ENCODE measurements at places on chromosomes 5 and 9.

DNA sequence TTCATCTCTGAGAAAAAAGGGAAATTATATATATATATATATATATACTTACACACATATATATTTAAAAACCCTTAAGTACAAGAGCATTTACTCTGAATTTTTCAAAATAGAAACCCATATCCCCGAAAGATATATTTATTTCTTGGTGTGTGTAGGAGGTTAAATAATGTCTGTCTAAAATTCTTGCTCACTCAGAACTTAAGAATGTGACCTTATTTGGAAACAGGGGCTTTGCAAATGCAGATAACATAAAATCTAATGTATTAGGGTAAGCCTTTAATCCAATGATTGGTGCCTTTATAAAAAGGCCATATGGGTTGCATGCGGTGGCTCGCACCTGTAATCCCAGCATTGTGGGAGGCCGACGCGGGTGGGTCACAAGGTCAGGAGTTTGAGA, 517.3 kb upstream of the TLE4 start:
- DNase-seq, result no peak

DNA sequence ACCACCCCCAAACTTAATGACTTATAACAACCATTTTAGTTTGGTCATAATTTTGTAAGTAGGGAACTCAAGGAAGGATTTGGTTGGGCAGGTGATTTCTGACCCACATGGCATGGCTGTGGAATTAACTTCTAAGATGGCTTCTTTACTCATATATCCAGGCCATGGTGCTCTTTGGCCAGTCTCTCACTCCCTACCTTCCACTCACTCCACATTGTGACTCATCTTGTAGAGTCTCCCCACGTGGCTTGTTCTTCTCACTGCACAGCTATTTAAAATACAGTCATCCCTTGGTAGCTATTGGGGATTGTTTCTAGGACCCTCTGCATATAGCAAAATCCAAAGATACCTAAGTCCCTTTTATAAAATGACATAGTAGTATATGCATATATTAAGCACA, 76.6 kb upstream of the MAST4 start:
- no peak for DNase-seq

- DNase-seq, result no peak
These were observed 476.0 kb upstream of the CD180 start for GRCh38 chr5:67672636-67673035.

GRCh38 chr9:128339761-128340690, at the start of gene SLC27A4:
Gene SLC27A4 (plus strand): TSS chr9:128340527. CDS start chr9:128343133, 2,606 bp downstream.
- DNase-seq, result peak; percentile 82

DNA sequence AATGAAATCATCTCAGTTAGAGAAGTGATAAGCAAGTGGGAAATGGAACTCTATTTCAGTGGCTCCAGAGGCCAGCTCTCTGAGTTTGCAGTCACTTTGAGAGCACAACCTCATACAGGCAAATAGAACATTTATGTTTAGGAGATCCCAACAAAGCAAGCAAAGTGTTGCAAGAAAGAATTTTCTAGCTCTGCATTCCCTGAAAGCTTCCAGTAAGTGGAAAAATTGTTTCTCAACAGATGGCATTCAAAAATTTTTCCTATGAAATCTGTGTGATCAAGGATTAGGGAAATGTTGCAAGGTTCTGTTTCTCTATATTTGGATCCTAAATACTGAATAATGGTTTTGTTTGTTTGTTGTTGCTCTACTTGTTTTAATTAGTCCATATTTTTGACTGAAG, 764.2 kb upstream of the ZNF608 start:
- DNase-seq, result no peak

DNA sequence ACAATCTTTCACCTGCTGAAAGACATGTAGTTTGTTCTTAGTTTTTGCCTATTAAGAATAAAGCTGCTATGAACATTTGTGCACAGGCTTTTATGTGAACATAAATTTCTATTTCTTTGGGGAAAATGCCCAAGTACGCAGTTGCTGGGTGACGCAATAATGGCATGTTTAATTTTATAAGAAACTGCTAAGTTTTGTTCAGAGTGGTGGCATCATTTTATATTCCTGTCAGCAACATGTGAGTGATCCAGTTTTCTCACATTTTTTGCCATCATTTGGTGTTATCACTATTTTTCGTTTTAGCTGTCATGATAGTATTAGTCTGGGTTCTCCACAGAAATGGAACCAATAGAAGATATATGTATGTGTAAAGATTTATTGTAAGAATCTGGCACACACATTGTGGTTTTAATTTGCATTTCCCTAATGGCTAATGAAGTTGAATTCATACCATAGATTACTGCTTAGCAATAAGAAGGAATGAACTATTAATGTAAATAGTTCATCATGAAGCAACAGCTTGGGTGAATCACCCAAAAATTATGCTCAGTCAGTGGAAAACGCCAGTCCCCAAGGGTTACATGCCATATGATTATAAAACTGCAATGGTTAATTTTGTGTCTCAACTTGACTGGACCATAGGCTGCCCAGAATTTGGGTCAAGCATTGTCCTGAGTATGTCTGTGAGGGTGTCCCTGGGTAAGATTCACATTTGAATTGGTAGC, 358.6 kb downstream of the MSX2 start:
- DNase-seq, result no peak

GRCh38 chr5:24773261-24773660, 128.5 kb upstream of the CDH10 start:
- DNase-seq, result peak; percentile 4

GRCh38 chr5:160486573-160486972, 64.9 kb downstream of the PTTG1 start:
- no peak for DNase-seq

DNA sequence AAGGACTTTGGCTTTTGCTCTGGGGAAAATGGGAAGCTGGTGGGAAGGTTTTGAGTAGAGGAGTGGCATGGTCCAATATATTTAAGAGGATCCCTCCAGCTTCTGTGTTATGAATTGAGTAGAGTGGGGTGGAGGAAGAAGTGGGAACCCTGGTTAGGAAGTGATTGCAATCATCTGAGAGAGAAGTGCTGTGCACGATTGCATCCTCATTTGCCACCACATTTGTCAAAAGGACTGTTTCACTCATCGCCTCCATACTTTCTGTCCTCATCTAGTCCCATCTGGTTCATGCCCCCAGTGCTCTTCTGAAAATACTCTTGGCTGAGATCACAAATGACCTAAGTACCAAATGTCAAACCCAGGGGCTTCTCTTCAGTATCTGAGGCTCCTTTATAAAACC, 192.1 kb downstream of the RAB3C start:
- DNase-seq, result no peak

- DNase-seq, result no peak
These were observed 140.7 kb downstream of the PRKACG start for GRCh38 chr9:68873179-68873578.

DNA sequence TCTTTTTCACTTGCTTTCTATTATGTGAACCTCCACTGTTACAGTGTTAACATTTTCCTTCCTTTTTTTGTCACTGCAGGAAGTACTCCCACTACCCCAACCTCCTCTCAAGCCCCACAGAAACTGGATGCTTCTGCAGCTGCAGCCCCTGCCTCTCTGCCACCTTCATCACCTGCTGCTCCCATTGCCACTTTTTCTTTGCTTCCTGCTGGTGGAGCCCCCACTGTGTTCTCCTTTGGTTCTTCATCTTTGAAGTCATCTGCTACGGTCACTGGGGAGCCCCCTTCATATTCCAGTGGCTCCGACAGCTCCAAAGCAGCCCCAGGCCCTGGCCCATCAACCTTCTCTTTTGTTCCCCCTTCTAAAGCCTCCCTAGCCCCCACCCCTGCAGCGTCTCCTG, 18.8 kb downstream of the NUP214 start:
- no peak for DNase-seq

DNA sequence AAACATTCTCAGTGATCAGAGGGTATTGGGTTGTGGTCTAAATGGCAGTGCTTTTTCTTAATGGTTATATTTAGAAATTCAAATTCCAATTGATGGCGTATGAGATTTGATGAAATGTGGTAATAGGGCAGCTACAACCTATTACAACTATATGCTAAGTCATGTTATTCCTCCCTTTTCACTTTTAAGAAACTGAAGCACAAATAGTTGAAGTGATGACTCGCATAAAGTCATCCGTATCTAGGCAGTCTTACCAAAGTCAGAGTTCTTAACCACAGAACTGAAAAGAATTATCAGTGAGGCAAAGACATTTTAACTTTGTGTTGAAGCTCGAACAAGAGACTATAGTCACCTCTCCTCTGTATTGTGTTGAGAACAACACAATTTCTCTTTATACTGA, 28.2 kb downstream of the C9orf152 start:
- peak; percentile 50 for DNase-seq

DNA sequence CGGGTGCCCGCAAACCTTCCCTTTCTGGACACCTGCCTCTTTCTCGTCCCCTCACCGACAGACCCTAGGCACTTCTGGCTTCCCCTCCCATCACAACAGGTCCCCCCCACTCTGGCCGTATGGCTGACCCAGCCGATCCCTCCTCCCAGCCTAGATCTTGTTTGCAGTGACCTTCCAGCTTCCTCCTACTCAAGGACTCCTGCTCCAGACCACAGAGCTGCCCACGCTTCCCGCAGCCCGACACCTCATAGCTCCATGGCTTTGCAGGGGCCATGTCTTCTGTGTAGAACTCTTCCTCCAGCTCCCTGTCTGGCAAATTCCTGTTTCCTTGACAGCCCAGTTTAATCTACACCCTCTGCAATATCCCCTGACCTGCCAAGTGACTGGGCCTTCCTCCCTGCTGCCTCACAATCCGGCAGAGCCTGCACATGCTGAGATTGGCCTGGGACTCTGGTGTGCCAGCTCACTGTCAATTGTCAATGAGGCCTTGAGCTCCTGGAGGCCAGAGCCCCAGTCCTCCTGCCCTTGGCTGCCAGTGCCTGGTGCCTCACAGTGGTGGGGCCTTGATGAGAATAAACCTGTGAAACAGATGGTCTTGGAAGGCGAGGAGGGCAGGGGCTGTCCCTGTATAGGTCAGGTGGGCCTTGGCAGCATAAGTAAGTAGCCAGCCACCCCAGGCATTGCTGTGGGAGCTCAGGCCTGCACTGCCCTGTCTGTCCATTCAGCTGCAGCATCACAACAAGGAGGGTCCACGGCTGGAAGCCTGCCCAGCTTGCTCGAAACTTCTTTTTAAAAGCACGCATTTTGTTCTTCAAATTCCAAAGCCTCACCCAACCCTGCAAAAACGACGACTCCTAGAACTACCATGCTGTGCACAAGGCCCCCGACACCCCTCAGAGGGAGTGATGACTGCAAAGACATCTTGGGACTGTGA, 50.5 kb downstream of the GADD45G start:
- no peak for DNase-seq

GRCh38 chr5:80569961-80570786, at the start of gene ANKRD34B:
Gene ANKRD34B (minus strand): TSS chr5:80570280. CDS start chr5:80560019, 10,261 bp downstream.
- DNase-seq, result peak; percentile 41

GRCh38 chr5:135221187-135221473, 177.9 kb downstream of the MACROH2A1 start:
- DNase-seq, result no peak

GRCh38 chr9:136160381-136160841, 41.7 kb upstream of the TMEM250 start:
- DNase-seq, result no peak

DNA sequence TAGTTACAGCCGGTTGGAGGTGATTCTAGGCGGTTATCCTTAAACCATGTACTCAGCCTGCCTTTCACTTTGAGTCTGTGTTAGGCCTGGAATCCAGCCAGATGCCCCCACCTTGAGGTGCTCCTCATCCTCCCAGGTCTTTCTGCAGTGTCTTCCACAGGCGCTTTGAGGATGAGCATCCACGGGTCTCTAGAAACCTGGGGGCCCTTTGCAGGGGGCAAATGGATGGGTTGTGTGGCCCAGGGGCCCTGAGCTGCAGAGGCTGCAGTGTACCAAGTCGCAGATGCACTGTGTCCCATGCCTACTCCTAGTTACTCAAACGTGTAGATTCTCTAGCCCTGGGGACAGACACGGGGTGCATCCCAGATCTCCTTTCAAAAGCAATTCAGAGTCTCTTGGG, 242.1 kb upstream of the IRX1 start:
- no peak for DNase-seq

DNA sequence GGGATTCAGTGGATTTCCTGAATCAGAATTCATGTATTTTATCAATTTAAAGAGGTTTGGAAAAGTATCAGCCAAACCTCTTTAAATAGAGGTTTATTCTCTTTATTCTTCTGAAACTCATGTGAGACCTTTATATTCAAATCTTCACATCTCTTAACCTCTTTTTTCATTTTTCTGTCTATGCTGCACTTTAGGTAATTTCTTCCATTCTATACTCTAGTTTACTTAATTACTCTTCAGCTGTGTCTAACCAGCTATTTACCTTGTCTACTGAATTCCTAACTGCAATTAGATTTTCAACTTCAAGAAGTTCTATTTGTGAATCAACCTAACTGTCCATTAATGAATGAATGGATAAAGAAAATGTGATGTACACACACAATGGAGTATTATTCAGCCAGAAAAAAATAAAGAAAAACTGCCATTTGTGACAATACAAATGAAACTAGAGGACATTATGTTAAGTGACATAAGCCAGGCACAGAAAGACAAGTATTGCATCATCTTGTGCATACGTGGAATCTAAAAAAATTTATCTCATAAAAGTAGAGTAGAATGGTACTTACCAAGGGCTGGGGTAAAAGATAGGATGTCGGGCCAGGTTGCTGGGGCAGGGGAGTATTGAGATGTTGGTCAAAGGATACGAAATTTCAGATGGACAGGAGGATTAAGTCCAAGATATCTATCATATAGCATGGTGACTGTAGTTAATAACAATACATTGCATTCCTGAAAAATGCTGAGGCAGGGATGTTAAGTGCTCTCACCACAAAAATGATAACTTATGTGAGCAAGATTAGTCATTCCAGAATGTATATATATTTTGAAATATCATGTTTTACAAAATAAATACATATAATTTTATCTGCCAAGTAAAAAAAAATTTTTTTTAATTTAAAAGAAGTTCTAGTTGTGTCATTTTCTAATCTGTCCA, 129.5 kb upstream of the LRRTM2 start:
- DNase-seq, result no peak

GRCh38 chr9:113524468-113524867, 60.9 kb downstream of the RGS3 start:
- DNase-seq, result no peak

DNA sequence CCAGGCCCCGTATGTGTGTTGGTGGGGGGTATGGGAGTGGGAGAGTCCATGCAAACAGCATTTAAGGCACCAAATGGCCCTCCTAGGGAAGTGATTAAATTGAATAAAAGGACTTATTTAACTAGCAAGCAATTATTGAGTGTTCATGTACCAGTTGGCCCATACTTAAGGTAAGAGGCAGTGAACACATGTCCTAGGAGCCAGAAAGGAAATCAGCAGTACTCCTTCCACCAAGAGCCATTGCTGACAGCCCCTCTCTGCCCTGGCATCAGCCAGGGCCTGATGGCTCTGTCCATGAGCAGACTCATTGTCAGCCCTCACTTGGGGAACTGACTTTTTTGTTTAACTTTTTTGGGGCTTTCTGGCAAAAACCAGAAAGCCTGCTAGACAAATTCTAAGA, 10.4 kb upstream of the SHROOM1 start:
- DNase-seq, result no peak

- DNase-seq, result no peak
These were observed 12.9 kb downstream of the ANXA2R start for GRCh38 chr5:43027054-43027785.

DNA sequence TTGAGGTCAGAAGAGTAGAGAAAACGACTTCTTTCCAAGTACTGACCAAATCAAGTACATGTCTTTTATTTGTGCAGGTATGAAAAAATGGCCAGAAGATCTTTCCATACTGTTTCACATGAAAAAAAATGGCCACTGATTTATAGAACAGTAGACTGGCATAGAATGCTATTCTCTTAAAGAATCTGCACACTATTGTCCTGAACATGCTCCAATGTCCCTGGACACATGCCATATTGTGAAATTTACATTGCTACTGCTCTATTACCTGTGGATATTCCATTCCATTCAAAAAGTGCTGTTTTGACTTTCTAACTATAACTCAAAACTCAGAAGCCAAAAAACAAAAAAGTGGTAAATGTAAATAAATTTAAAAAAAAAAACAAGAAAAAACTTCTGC, 60.6 kb downstream of the FBXL17 start:
- no peak for DNase-seq

All from ACHN (cell line).